Left lobe of liver (tissue), 2 donors: ENCODE measurements at places on chromosomes 1 and 21. TPM values are rescaled to one million over a fixed set of nuclear protein-coding genes. Genes with fewer than 3 reads are reported as not detected.

OR2L3 gene
- total RNA-seq = not detected

KIF14 gene
- total RNA-seq = 0.10 TPM

FCRLB gene
- 0.53 TPM for total RNA-seq

KCNE2 gene
- total RNA-seq = not detected

KLHDC7A gene
- 8.7 TPM for total RNA-seq

KRTAP12-2 gene
- not detected for total RNA-seq
